Stimulated activated CD4-positive, alpha-beta T cell treated with anti-CD3 and anti-CD28 coated beads, TNF-alpha, amount 100 ng/mL, for 4 hours (primary cell): ENCODE measurements at places on chromosomes 3 and 15.

GRCh38 chr3:33577588-33577987 is 137.4 kb upstream of the UBP1 start:
- no peak for DNase-seq

- no peak for DNase-seq
These were observed 10.0 kb downstream of the PLA2G4B start for GRCh38 chr15:41848631-41849030.

GRCh38 chr3:36957862-36958686 is 13.2 kb upstream of the TRANK1 start:
- DNase-seq = no peak

DNA sequence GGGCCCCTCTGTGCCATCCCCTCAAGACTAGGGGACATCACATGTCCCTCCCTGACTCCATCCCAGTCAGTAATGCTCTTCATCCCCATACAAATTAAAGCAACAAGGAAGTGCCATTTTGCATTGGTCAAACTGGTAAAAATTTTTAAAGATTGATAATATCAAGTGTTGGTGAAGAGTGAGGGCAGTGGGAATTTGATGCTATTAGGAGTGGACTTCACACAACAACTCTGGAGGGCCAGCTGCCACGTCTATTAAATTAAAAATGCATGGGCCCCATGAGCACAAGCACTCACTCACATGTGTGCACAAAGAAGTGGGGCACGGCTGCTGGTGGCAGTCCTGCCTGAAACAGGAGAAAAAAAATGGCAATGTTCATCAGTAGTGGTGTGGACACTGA is 47.8 kb downstream of the DNAJB8 start:
- no peak for DNase-seq

GRCh38 chr3:159789742-159790635 is 198.6 kb upstream of the IL12A start:
- no peak for DNase-seq

GRCh38 chr3:158739078-158739477 is 6.8 kb upstream of the RARRES1 start:
- DNase-seq = no peak

DNA sequence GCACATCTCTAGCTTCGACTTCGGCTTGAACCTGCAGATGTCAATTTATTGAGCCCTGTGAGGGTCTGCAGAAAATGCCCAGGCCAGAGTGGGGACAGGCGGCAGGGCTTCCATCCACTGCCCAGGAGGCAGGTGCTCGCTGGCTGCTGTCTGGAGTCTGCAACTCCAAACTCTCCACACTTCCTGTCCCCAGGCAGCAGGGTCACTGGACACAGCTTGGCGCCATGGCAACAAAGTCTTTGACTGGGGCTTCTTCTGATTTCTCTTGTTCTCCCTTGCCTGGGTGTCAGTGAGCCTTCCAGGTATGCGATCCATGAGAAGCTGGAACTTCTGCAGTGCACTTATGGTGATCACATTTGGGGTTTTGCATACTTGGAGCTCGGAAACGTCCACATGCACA is 33.5 kb downstream of the SV2B start:
- no peak for DNase-seq

DNA sequence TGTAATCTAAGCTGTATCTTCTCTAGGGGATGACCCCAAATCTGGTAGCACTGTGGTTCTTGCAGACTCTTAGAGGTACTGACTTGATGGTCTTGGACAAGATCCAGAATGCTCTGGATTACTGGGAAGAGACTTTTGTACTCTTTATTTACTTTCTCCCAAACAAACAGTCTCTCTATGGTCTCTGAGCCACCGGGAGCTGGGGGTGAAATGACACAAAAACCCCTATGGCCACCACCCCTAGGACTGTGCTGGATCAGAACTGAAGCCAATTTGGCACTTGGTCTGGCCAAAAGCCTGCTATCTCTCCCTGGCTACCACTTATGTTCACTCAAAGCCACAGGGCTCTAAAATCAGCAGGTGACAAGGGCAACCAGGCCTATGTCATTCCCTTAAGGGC is 50.2 kb upstream of the SI start:
- no peak for DNase-seq

DNA sequence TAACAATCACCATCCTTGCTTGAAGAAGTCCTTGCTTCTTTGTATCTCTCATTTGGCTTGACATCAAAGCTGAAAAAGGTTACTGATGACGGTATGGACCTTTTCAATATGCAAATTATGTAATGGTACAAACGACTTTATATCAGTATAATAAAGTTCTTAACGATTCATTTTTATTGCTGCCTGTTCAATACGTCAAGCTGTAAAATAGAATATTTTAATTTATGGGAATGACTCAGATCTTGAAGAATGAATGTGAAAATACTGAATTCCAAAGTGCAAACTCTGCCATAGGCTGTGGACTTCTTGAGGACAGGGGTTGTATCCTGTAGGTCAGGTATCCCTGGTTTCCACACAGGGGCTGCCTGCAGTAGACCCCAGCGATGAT is 156.2 kb downstream of the PLCL2 start:
- no peak for DNase-seq

GRCh38 chr3:167487556-167487955 is 13.7 kb upstream of the SERPINI2 start:
- no peak for DNase-seq

DNA sequence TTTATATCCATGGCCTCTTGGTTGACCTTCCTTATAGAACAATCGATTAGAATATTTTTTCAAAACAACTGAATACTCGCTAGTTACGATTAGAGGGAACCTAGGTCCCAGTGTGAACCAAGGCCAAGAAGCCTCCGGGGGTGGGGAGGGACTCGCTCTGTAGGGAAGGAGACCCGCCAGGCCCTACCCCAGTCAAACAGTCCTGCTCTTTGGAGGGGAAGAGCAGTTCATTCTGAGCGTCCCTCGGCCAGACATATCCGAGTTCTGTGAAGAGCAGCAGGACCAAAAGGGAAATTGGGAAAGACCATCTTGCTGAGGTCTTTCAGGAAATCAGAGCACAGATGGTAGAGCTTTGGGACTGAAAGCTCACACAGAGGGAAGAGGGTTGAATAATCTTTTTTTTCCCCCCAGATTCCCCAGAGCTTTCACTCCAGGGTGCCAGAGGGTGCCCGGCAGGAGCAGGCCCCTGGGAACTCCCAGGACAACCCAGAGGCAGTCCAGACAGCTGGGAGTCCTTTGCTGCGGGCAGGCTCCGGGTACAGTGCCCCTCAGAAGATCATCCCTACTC is 137.2 kb upstream of the HES1 start:
- no peak for DNase-seq

GRCh38 chr3:189460511-189460910 is 170.7 kb upstream of the TP63 start:
- DNase-seq = no peak

DNA sequence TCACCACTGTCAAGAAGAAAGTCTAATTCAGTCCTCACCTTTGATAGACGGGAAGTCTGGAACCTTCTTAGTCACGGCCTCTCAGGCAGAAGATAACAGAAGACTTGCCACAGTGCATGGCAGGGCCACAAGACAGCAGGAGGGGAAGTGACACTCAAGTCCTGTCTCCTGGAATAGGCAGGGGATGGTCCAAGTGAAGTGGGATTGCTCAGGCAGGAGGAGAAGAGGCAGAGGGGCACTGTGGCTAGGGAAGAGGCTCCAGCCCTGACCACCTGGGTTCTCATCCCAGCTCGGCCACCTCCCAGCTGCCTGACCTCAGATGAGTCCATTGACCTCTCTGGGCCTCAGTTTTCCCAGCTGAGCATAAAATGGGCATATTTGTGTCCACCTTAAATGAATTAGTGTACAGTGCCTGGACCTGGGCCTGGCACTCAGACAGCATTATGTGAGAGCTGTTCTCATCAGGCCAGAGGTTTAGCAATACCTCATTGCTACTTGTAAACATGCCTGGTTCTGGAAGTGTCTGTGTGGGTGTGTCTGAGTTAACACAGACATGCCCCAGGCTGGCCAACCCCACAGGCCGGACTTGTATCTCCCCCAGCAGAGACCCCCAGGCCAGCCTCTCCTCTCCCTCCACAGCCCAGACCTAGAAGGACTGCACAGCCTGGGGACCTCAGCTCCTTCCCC is 11.5 kb upstream of the PCSK6 start:
- DNase-seq = no peak

DNA sequence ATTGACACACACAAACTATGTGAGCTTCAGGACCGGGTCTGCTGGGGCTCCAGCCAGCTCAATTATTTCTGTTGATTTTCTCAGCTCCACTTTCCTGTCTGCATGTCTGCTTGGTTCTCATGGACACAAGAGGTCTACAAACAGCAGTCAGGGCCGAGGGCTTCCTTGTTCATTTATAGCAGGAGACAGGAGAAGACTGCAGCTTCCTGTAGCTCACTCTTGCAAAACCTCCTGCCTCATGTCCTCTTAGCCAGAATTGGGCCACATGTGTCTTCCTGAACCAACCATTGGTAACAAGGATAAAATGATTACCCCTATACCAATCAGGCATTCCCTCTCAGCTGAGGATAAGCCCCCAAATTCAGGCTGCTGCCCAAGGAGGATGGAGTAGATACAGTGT is 182.8 kb downstream of the TLE3 start:
- no peak for DNase-seq
